ENCODE measurements at places on chromosomes 11 and 22.

GRCh38 chr22:31449506-31449905 lies 40.1 kb downstream of the EIF4ENIF1 start:
- no peak for DNase-seq

DNA sequence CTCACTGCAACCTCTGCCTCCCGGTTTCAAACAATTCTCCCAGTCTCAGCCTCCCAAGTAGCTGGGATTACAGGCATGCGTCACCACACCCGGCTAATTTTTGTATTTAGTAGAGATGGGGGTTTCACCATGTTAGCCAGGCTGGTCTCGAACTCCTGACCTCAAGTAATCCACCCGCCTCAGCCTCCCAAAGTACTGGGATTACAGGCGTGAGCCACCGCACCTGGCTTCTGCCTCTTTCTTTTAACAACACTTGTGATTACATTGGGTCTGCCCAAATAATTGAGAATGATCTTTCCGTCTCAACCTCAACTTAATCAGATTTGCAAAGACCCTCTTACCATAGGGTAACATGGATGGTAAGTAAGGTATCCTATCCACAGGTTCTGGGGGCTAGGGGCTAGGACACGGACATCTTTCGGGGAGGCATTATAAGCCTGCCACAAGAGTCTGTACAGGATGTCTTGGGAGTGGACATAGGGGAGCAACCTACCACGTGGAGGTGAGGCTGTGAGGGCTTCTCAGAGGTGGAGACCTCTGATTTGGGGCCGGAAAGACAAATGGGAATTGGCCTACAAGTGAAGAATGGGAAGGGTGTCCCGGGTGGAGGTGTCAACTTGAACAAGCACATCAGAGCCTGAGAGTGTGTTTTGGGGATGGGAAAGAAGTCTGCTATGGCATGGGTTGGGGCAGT lies 2.7 kb upstream of the CBX6 start:
- DNase-seq: no peak

GRCh38 chr11:4065601-4066377 lies 28.8 kb upstream of the RRM1 start:
- DNase-seq: no peak

DNA sequence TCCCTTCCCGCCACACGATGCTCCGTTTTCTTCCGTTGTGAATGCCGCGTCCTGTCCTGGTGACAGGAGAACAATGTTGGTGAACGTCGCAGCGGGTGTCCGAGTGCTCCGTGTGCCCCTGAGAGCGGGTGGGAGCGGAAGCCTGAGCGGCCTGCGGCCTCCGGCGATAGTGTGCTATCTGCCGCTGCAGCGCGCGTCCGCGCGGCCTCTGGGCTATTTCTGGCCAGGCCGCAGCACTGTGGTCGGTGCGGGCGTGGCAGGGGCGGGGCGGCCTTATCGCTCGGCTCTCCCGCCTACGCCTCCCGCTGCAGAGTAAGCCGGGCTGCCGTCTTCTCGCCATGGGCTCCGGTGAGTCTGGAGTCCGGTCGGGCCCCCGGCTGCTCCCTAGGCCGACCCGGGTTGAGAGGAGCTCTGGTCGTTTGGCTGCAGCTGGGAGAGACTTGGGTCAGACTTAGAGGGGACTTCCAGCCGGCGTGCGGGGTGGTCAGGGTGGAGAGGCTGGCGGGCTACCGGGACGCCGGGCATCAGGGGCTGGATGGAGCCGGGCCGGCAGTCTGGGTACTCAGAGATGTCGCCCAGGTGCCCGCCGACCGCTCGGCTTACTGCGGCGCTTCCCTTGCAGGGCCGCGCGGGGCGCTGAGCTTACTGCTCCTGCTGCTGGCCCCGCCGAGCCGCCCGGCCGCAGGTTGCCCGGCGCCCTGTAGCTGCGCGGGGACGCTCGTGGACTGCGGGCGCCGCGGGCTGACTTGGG lies at the start of gene GP1BB:
TSS of gene GP1BB (plus strand) at position 308 of the 751 bp plus-strand sequence. CDS start at position 339, 31 bp downstream.
- no peak for DNase-seq

GRCh38 chr11:17019232-17019631 lies 5.0 kb upstream of the PLEKHA7 start:
- DNase-seq: no peak

DNA sequence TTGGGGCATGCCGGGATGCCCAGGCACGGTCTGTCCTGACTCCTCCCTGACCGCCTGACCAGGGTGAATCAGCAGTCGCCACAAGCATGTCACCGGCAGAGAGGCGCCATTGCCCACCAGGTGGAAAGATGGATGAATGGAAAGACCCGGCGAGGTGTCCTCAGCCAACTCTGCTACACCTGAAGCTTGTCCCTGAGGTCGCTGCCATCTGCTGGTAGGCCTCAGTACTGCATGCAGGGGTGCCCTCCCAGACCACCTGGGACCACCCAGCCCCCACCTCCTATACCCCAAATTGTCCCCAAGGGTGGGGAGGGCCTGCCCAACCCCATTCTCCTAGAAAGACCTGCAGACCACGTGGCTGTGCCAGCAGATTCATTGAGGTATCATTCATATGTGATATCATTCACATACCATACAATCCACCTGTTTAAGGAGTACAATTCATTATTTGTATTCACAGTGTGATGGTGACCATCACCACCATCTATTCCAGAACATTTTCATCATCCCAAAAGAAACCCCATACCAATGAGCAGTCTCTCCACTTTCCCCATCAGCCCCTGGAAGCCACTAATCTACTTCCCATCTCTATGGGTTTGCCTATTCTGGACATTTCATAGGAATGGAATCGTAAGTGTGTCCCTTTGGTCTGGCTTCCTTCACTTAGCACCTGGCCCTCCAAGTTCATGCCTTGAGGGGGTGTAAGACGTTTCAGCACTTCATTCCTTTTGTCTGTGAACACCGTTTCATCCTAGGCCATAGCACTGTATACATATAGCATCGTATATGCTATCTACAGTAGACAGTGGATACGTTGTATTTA lies 17.5 kb downstream of the FGF3 start:
- peak; percentile 38 for DNase-seq

DNA sequence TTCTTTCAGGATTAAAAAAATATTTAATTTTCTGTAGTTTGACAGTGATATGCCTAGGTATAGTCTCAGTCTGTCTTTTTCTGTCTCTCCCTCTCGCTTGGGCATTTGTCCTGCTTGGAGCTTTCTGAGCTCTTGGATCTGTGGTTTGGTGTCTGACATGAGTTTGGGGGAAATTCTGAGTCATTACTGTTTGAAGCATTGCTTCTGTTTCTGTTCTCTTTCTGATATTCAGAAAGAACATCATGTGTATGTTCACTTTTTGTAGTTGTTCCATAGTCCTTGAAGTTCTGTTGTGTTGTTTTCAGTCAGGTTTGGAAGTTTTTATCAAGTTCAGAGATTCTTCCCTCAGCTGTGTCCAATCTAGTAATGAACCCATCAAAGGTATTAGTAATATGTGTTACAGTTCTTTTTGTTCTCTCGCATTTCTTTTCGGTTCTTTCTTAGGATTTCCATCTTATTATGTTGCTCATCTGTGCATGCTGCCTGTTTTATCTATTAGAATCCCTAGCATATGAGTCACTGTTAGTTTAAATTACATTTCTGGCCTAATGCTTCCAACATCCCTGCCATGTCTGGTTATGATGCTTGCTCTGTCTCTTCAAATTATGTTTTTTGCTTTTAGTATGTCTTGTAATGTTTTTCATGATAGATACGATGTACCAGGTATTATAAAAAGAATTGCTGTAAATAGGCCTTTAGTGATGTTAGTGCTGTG lies 48.4 kb downstream of the DDX10 start:
- DNase-seq: no peak

GRCh38 chr22:50691521-50691920 lies 18.9 kb downstream of the SHANK3 start:
- DNase-seq: no peak

GRCh38 chr11:123526027-123526805 lies 96.1 kb downstream of the GRAMD1B start:
- DNase-seq: no peak

GRCh38 chr11:117831661-117832415 lies 7.3 kb upstream of the FXYD2 start:
- DNase-seq: no peak

GRCh38 chr11:15616130-15617105 lies 501.7 kb downstream of the INSC start:
- no peak for DNase-seq

GRCh38 chr22:46592390-46592872 lies 27.8 kb upstream of the GRAMD4 start:
- DNase-seq: no peak

DNA sequence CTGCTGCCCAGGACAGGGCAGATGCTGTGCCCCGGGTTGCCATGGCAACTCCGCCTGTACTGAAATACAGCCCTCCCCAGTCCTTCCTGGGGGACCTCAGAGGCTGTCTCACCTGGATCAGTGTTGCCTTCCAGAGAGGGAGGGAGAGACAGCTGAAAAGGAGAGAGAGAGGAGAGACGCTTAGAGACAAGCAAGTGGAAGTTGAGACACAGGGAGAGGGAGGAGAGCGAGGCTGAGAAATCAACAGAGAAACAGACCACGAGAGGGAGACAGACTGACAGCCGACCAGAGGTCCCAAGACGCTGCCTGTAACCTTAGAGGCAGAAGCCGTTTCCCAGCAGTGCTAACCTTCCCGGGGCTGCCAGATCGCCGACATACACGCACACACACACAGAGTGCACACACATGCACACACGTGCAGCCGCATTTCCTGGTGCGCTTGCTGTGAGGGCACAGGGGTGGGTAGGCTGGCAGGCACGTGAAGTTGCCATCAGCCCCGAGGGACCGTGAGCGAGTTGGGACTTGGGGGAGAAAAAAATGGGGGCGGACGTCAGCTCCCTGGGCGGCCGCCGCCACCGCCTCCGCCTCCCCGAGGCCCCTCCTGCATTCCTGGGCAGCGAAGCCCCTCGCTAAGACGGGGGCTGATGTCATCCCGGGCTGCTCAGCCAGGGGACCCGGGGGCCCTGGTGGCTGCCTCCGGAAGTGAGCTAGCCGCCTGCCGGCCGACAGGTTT lies 88.6 kb upstream of the CRYBB3 start:
- peak; percentile 48 for DNase-seq

DNA sequence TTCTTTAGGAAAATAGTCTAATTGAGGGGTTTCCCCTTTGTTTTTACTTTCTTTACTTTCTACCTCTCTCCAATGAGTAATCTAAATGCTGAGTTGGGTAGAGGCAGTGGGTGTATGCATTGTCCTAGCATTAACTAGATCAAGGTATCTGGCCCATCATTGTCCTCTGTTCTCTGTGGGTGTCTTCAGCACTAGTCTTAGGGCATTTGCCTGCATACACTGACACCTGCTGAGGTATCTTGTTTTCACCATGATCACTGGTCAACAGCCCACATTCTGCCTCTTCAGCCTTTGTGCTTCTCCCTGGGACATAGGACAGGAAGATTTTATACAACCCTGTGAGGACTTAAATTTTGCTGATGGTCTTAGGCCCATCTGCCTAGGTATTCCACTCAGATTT lies 371.1 kb downstream of the RAB38 start:
- no peak for DNase-seq

DNA sequence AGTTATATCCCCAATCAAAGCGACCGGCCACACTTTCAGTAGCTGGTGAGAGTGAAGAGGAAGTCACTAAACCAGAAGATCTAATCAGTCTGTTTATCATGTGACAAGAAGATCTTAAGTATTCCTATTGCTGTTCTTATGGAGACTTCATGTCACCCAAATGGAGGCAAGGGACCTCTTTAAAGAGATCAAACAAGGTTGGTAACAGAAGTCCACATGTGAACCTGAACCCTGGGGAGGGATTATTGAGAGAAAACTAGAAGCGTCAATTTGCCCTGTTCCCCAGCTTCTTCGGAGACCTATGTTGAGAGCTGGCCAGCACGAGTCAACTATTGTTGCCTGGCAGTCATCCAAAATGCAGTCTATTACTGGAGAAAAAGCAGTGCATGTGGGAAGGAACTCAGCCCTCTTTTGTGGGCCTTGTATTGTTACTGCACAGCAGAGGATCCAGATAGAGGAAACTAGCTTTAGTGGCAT lies 76.9 kb upstream of the CTSC start:
- peak; percentile 18 for DNase-seq

GRCh38 chr22:25572708-25573171 lies 8.3 kb downstream of the GRK3 start:
- no peak for DNase-seq

DNA sequence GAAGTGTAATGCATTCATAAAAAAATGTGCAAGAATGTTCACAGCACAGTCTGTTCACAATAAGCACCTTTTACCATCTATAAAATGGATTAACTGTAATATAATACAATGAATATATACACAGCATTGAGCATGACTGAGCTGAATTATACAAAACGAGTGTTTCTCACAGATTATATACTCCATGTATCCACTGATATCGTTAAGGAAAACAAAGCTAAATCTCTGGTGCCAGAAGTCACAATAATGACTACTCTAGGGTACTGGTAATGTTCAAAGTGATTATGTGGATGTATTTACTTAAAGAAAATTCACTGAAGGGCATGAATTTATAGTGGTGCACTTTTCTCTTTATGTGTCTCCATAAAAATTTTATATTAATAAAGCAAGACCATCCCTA lies 33.2 kb downstream of the ACAT1 start:
- DNase-seq: no peak

DNA sequence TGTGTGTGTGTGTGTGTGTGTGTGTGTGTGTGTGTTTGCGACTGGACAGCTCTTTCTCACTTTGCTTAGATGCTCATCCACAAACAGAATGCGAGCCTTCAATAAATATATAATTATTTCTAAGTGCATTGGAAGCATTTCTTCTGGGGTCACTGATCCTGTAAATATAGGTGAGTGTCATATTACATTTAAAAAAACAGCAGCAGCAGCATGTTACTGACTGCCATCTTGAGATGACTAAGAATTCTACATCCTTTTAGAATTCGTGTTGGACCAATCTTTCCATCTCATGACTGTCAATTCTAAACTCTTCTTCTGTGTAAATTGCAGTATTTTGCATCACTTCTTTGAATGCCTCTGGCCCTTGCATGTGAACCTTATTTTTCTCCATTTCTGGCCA lies 238.0 kb upstream of the DDI1 start:
- DNase-seq: no peak

- no peak for DNase-seq
These were observed 175.8 kb downstream of the MPPED1 start for GRCh38 chr22:43587574-43587973.

- no peak for DNase-seq
These were observed 46.7 kb downstream of the CD44 start for GRCh38 chr11:35185696-35186095.

GRCh38 chr11:88420165-88420791 lies 82.7 kb upstream of the CTSC start:
- DNase-seq: no peak

DNA sequence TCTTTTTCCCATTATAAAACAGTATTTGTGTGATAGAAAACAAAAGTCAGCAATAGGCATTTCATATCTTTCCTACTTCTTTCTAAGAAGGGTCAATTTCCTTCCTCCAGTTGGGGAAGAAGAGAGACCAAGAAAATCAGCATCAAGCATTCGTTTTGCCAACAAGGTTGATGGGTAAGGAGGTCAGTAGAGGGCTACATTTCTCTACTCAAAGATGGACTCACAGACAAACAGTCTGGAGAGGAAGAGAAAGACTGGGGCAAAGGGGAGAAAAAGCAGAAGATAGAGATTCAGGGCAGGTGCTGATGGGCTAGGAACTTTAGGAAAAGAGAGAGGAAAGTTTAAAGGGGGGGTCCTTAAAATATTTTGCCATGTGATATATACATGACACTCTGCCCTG lies 8.6 kb upstream of the MTNR1B start:
- DNase-seq: no peak

All from thymus (tissue), 14 donors.